GM12878 (cell line): ENCODE measurements at places on chromosomes 1 and 21. TPM values are rescaled to one million over a fixed set of nuclear protein-coding genes. Genes with fewer than 3 reads are reported as not detected.

The FCRL4 gene
- polyA plus RNA-seq: 0.06 TPM in 1 of 2 replicates, not detected in the other

The BPNT1 gene
- 28.4 and 36.1 TPM in 2 replicates for polyA plus RNA-seq

The FCN3 gene
- not detected in 2 replicates for polyA plus RNA-seq

GRCh38 chr1:160774886-160775719, 20.9 kb upstream of the LY9 start:
- DNase-seq: no peak

The BMP8B gene
- 0.13 and 0.23 TPM in 2 replicates for polyA plus RNA-seq

GRCh38 chr1:25524568-25525360, 18.6 kb upstream of the LDLRAP1 start:
- DNase-seq: no peak

The OR2L8 gene
- not detected in 2 replicates for polyA plus RNA-seq

GRCh38 chr1:45353685-45354084, 13.4 kb upstream of the MUTYH start:
- no peak for DNase-seq

DNA sequence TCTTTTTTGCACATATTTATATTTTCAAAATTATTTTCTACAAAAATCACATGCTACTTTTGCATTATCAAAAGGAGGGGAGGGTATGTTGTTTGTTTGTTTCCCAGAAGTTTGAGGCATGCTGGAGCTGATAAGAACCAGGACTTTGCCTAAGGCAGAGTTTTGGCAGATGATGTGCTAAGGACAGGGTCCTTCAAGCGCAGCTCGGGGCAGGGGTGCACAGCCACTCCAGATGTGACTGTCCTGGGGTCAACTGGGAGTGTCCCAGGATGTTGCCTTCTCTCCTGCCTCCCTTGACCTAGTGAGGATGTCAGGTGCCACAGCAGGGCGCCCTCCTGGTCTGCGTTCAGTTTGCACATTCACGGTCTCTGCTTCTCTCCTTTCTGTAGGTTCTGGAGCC, 42.6 kb upstream of the SRRM1 start:
- no peak for DNase-seq

GRCh38 chr1:22119626-22120468, 23.1 kb downstream of the WNT4 start:
- DNase-seq: no peak

DNA sequence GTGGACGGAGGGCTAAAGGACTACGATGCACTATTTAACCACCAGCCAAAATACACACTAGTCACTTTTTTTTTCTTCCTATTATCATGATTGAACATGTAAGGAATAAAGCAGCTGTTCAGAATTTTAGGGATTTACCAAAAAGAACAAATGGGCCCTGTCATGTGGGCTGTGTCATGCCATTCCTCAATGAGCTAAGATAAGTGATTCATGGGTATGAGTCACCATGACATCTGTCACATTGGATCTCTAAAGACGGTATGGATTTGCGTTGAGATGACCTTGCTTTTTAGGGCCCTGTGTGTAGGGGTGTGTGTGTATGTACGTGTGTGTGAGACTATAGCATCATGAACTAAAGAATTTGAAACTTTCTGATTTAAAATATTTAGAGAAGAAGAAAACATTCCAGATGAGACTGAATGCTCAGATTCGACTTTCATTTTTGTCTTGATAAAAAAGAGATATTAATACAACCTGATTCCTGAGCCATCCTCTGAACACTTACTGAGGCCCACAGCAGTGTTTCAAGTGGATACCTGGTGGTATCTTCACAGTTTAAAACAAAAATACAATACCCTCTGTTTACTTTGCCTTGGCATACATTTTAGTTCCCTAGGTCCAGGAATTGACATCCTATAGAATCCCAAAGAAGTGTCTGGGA, 246.1 kb upstream of the DUSP10 start:
- no peak for DNase-seq

DNA sequence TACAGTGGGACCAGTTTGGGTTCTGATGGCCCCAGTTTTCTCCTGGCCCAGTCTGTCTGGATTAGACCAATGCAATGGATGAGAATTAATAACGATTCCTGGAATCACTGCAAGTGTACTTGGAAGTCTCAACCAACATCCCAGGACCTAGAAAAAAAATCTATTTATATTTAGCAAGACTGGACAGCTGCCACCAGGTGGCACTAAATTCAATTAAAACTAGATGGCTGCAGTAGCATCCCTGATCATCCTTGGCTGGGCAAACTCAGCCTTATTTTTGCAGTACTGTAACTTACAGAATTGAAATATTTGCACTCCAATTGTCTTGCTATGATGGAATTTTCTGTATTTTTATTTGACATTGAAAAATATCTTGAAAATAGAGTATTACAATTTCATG, 165.7 kb downstream of the NCAM2 start:
- DNase-seq: no peak

- no peak for DNase-seq
Measured at GRCh38 chr1:173005196-173005864, 45.4 kb downstream of the TNFSF18 start.

- no peak for DNase-seq
Measured at GRCh38 chr21:16755061-16755460, 757.8 kb upstream of the CXADR start.

GRCh38 chr1:167881786-167882185, 32.1 kb downstream of the ADCY10 start:
- DNase-seq: no peak

DNA sequence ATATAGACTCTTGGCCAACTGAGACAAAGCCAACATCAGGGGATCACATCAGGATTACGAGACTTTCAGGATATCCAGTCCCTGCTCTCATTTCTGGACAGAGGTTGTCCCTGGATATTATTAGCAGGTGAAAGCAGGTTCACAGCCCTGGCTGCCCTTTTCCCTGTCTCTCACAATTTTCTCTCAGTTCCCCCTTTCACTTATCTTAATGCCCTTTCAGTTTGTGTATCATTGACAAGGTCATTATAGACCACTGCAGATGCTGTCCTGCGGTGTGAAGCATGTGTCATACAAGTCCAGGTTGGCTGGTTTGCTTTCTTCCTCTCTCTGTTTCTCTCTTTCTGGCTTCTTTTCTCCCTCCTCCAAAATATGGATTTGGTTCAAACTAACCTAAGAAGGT, 2.1 kb upstream of the KLHDC9 start:
- peak; percentile 66 for DNase-seq

GRCh38 chr1:170685166-170685565, 21.2 kb downstream of the PRRX1 start:
- no peak for DNase-seq

DNA sequence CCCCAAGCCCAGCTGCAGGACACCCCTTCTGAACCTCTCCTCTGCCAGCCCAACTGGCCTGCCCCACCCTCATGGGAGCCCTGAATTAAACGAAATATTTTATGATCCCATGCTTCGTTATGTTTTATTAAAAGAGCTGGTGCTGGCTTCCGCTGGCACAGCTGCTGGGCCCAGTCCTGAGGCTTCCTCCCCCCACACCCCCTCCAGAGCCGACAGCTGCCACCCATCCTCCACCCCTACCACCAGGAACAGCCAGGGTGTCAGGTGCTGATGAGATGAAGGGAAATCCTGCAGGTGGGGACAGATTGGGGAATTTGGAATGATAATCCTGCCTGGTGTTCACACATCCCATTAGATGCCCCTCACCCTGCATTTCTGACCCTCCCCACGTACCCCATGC, 19.0 kb downstream of the IGSF21 start:
- no peak for DNase-seq

GRCh38 chr1:70063861-70064260, 141.5 kb downstream of the LRRC40 start:
- DNase-seq: no peak

The FCER1A gene
- polyA plus RNA-seq: 0.31 TPM in 1 of 2 replicates, not detected in the other

The HLCS gene
- polyA plus RNA-seq: 11.7 and 12.7 TPM in 2 replicates

GRCh38 chr1:33902486-33903209, 38.8 kb downstream of the HMGB4 start:
- DNase-seq: peak; percentile 63

DNA sequence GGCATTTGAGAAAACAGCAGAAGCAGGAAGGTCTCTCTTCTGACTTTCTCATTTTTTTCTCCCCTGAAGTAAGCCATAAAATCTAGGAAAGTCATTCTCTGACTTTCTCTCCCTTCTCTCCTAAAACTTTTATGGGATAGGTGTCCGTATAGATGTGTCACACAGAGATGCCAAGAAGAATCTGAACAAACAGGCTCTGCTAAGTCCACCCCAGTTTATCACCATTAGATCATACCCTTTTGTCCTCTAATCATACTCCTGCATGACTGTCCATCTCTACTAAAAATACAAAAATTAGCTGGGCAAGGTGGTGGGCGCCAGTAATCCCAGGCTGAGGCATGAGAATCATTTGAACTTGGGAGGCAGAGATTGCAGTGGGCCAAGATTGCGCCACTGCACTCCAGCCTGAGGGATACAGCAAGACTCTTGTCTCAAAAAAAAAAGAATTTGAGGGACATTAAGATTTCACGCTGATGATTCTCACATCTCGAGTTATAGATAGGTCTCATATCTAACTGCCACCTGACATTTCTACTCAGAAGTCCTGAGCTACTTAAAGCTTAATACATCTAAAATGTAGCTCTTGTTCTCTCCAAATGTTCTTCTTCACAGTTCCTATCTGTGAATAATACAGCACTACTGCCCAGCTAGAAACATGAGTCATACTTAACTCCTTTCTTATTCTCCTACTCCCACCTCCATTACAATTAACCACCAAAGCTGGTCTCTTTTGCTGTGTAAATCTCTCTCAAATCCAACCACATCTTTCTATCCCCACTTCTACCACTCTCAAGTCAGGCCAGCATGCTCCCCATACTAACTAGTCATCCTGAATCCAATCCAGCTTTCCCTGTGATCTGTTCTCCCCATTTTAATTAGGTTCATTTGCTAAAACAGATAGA, 47.7 kb downstream of the ZNF644 start:
- DNase-seq: no peak

- DNase-seq: no peak
Measured at GRCh38 chr1:36178471-36179219, 22.7 kb downstream of the MAP7D1 start.

DNA sequence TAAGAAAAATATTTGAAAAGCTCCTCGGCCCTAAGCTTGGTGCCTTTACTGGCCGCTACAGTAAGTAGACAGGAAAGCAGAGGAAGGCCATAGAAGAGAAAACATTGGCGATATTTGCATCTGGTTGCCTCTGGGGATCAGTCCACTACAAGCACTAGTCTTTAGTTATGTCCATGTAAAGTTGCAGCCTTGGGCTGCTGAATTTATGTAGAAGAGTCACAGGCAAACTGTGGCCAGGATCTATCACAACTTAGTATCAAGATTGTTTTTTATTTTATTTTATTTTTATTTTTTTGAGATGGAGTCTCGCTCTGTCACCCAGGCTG, 228.7 kb upstream of the CAMK1G start:
- DNase-seq: no peak

The KLHDC7A gene
- polyA plus RNA-seq: not detected in 2 replicates

- DNase-seq: no peak
Measured at GRCh38 chr21:46361935-46362334, 38.0 kb downstream of the PCNT start.

The TTC39A gene
- polyA plus RNA-seq: 0.71 and 0.94 TPM in 2 replicates

The SAMD11 gene
- 0.31 TPM in 1 of 2 replicates, not detected in the other for polyA plus RNA-seq

The ITLN1 gene
- polyA plus RNA-seq: not detected in 2 replicates

The PRAMEF17 gene
- not detected in 2 replicates for polyA plus RNA-seq

DNA sequence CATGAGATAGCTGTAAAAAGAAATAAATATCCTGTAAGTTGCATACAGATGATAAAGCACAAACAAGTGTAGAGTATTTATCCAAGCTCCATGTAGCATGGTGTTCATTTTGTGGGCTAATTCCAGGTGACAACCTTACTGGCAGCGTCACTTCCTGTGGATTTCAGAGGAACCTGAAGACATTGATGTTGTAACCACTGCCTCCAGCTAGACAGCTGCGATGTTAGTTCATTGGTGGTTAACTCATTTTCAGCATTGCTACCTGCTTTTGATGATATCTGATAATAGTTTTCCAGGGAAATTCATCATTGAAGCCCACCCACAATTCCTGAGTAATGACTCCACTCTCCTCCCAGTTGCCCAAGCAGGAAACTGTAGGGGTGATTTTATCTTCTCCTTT, 3.0 kb downstream of the HSD3B1 start:
- no peak for DNase-seq

GRCh38 chr1:150479927-150480352, 7.3 kb upstream of the TARS2 start:
- no peak for DNase-seq

DNA sequence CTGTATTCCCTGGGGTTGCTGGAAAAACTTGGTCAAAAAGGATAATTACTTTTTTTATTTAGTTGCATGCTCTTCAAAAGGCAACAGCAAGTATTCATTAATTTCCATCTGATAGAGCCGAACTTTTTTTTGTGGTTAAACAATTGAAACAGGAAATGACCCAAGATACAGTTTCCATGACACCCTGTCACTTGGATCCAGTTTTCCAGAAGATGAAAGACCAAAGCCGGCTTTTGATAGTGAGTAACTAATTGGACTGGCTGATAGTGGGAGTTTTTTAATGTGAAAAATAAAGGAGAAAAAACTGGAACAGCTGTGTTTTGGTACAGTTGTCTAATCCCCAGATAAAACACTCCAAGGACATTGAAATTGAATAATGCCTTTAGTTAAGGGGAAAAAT, 33.0 kb downstream of the CACHD1 start:
- no peak for DNase-seq

The LIN28A gene
- polyA plus RNA-seq: 0.13 and 0.18 TPM in 2 replicates

DNA sequence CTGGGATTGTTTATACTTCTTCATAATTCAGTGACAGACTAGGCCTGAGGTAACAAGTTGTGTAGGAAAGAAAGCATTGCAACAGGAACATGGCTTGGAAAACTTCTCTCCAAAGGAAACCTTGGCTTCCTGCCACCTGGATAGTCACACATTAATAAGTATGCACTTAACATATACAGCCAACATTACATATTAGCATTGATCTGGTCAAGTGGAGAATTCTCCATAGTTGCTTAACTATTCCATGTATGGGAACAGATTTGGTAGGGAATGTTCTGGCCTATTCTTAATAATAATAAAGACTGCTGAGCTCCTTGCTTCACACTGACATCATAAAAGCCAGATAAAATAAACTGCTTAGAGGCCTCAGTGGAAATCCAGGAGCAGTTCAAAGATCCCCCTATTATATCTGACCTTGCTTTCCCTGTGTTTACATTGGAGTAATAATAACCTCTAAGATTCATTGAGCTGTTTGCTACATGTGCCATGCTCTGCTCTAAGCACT, 27.2 kb upstream of the NFIA start:
- no peak for DNase-seq

The NCAM2 gene
- polyA plus RNA-seq: not detected in 2 replicates

- DNase-seq: no peak
Measured at GRCh38 chr1:53011175-53011574, 50.8 kb upstream of the PODN start.
